NB4 (cell line): ENCODE measurements at places on chromosomes 1 and 21.

DNA sequence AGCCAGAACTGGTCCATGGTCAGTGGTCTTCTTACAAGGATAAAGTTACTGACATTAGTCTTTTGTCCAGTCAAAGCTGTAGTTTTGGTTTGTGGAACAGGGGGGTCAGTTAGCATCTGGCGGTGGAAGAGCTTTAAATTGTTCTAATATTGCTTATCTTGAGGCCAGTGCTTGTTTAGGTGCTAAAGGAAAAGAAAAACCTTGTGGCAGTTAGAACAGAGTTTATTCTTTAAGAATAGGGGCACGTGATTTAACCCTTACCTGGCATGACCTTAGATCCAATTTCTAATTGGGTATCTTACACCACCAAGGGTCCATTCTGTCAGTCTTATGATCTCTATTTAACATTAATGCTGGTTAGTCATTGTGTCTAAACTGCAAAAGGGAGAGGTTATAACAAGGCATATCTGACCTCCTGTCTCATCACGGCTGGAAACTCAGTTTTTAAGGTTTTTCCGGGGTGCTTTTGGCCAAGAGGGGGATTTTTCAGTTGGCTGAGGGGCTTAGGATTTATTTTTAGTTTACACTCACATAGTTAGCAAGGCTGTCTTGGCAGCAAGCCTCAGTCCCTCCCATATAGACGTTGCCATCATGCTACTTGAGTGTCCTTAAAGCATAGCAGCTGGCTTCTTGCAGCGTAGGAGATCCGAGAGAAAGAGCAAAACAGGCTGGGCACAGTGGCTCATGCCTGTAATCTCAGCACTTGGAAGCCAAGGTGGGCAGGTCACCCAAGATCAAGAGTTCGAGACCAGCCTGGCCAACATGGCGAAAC lies 60.1 kb upstream of the FAM89A start:
- no peak for DNase-seq

DNA sequence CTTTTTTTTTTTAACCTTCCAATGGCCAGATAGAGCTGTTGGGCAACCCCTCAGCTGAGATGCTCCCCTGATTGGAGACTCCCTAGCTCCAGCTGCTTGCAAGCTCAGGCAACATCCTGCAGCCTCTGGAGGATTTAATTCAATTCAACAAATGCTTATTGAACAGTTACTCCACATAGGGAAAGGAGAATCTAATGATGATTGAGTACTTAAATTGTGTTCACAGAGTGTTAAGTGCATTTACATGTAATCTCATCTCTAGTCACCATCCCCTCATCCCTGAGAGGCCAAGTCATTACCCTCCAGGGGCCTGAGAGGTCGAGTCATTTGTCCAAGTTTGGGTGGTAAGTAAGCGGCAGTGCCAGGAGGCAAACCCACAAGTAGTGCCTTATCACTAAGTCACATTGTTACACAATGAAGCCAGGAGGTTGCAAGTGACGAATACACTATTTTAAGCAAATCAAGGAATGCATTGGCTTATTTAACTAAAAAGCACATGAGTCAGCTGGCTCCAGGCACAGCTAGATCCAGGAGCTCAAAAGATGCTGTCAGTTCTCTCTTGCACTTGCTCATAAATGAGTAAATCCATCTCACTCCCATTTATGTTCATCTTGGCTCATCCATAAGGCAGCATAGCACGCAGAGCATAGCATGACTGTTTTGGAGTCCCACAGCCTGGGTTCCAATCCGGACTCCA lies 64.3 kb downstream of the OPTC start:
- DNase-seq = peak; percentile 70

- DNase-seq = no peak
Measured at GRCh38 chr1:31585736-31586365, 9.5 kb downstream of the TINAGL1 start.

- peak; percentile 24 for DNase-seq
Measured at GRCh38 chr1:53410100-53410541, 49.1 kb upstream of the DMRTB1 start.

DNA sequence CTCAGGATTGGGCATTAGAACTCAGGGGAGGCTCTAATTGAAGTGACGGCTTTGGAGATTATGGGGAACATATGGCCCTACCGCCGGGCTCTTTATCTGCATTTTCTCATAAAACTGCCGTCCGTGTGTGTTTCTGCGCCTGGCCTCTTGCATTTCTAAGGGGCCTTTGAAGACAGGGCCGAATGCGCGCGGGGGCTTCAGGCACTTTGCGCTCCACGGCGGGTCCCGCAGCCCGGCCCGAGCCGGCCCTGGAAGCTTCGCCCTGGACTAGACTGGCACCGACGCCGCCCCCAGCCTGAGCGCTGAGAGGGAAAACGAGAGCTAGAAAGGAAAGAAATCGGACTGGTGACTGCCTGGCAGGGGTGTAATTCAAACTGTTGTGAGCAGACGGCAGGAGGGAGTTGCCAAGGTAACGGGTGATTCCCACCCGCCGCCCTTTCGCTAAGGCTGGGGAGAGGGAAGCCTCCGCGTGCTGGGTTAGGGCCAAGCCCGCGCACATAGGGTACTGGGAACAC lies 120.7 kb downstream of the LMX1A start:
- DNase-seq = no peak

DNA sequence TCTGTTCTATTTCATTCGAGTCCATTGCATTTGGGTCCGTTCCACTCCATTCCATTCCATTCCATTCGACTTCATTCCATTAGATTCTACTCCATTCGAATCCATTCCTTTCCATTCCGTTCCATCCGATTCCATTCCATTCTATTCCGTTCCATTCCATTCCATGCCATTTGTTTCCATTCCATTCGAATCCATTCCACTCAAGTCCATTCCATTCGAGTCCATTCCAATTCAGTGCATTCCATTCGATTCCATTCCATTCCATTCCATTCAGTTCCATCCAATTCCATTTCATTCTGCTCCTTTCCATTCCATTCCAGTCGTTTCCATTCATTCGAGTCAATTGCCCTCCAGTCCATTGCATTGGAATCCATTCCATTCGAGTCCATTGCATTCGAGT lies 2603.7 kb upstream of the TPTE start:
- DNase-seq = peak; percentile 20
